ENCODE measurements at places on chromosomes 3 and 15.

- DNase-seq = no peak
These were observed 424 bp downstream of the EAF2 start for GRCh38 chr3:121835465-121835801.

GRCh38 chr15:79408041-79408440, 24.1 kb upstream of the MINAR1 start:
- DNase-seq = no peak

- DNase-seq = no peak
These were observed 41.4 kb upstream of the VPS8 start for GRCh38 chr3:184770541-184770940.

GRCh38 chr15:33926260-33926659, 42.0 kb upstream of the CHRM5 start:
- no peak for DNase-seq

DNA sequence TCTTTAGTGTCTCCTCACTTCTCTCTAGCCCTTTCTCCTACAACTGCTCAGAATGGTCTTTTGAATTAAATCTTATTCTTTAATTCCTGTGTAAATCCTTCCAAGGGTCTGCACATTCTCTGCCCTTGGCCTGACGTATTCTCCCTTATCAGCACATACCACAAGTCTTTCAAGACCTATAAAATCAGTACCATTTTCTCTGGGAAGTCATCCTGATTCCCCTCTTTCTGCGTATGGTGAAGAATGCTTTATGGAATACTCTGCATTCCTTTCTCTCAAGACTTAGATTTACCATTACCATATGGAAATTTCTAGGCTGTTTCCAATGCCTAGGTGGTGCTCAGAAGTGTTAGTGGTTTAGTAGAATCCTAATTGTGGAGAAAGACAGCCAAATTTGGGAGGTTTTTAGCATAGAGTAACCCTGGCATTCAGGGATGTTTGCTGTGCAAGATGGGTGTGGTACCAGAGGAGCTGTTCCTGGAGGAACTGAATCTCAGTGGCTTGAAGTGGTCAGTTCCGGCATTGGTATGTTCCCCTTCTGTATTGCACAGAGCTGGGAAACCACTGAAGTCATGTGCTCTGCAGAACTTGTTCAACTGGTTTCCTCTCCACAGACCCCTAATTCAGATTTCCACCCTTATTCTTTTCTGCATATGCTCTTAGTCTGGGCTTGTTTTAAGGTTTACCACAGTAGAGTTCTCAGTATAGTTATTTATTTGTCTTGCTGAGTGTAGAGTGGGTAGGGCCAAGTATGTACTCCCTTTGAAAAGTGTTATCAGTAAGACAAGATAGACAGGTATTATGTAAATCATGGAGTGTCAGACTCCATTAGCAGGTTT, 24.5 kb downstream of the IQGAP1 start:
- DNase-seq = peak; percentile 81

DNA sequence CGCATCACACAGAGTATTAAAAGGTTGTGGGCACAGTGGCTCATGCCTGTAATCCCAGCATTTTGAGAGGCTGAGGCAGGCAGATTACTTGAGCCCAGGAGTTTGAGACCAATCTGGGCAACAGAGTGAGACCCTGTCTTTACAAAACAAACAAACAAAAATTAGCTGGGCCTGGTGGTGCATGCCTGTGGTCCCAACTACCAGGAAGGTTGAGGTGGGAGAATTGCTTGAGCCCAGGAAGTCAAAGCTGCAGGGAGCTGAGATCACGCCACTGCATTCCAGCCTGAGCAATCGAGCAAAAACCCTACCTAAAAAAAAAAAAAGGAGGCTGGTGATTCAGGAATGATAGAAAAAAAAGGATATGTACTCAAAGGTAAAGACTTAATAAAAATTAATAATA, 28.2 kb upstream of the ST6GAL1 start:
- DNase-seq = no peak

DNA sequence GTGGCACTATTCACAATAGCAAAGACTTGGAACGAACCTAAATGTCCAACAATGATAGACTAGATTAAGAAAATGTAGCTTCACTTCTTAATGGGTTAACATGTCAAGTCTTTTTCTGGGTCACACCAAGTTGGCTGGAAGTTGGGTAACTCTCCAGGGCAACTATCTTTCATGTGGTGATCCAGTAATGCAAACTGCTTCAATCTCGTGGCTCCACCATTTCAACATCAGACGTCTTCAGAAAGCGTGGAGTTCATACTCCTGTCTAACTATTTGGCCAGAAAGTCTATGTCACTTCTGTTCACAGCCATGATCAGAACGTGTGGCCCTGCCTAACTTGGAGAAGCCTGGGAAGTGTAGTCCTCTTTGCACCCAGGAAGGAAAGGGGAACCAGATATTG, 32.2 kb downstream of the DUT start:
- DNase-seq = no peak

GRCh38 chr15:29938361-29939335, 116.4 kb upstream of the TJP1 start:
- no peak for DNase-seq

- DNase-seq = no peak
These were observed 374.5 kb upstream of the PROK2 start for GRCh38 chr3:72159487-72159886.

GRCh38 chr15:92949604-92950249, 49.6 kb downstream of the CHD2 start:
- DNase-seq = no peak

- no peak for DNase-seq
These were observed 85.9 kb downstream of the CHSY1 start for GRCh38 chr15:101165905-101166471.

DNA sequence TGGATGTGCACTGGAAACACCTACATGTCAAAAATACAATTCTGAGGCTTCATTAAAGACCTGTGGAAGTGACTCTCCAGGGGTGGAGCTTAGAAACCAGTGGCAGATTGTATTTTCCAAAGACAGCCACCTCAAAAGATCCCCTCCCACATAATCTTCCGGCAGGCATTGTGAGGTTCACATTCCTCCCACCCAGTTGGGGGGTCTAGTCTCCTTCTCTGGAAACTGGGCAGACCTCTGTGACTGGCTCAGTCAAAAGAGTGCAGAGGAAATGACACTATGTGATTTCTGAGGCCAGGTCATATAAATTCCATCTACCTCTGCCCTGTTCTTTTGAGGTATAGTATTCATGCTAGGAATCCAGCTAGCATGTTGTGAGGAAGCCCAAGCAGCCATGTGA, 1.9 kb upstream of the CFAP92 start:
- no peak for DNase-seq

GRCh38 chr3:48609088-48610005, at the start of gene UQCRC1:
UQCRC1 (minus strand) TSS chr3:48609646; CDS start chr3:48609620, 26 bp downstream.
- DNase-seq = peak; percentile 97

DNA sequence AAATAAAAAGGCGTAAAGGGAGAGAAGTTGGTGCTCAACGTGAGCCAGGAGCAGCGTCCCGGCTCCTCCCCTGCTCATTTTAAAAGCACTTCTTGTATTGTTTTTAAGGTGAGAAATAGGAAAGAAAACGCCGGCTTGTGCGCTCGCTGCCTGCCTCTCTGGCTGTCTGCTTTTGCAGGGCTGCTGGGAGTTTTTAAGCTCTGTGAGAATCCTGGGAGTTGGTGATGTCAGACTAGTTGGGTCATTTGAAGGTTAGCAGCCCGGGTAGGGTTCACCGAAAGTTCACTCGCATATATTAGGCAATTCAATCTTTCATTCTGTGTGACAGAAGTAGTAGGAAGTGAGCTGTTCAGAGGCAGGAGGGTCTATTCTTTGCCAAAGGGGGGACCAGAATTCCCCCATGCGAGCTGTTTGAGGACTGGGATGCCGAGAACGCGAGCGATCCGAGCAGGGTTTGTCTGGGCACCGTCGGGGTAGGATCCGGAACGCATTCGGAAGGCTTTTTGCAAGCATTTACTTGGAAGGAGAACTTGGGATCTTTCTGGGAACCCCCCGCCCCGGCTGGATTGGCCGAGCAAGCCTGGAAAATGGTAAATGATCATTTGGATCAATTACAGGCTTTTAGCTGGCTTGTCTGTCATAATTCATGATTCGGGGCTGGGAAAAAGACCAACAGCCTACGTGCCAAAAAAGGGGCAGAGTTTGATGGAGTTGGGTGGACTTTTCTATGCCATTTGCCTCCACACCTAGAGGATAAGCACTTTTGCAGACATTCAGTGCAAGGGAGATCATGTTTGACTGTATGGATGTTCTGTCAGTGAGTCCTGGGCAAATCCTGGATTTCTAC, at the start of gene RARB:
Gene RARB (plus strand): TSS at position 322 of the 847 bp plus-strand sequence. CDS start 469 bp downstream, at position 791.
- no peak for DNase-seq

GRCh38 chr3:56787258-56787775, 14.4 kb downstream of the ARHGEF3 start:
- DNase-seq = no peak

- no peak for DNase-seq
These were observed 508 bp upstream of the ECT2 start for GRCh38 chr3:172750069-172750367.

GRCh38 chr3:55540579-55540978, 53.5 kb upstream of the WNT5A start:
- DNase-seq = no peak

DNA sequence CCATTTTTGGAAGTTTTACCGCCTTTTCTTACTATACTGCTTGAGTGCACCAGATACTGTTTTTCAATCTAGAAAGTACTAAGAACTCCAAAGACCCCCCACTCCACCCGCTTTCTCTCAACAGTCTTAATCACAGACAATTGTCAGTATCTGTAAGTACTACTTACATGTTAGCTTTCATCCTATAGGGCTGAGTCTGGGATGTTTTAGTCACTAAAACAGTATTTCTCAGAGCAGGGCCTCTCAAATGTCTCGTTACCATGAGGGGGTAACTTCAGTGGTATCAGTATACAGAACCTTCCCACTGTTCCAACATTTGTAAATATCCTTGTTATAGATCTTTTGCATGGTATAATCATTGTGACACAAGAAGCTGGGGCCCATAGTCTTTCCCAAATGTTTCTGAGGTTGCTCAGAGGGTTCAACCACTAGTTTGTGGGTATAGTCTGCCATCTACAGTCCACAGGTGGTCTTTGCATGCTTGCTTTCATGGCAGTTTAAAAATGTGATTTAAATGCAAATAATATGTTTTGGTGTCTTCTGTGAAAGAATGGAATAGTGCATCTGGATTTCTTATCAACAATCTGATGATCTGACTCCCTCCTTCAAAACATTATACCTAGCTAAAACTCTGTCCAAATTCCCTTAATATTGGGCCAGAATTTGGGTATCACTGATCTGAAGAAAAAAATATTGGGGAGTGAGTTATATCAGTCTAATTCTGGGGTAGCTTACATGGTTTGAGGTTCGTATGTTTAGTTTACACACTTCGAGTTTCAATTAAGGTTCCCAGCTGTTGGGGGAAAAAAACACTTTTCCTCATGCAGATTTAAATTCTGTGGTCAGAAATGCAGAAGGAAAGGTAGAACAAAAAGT, 18.0 kb upstream of the DNAJC13 start:
- peak; percentile 72 for DNase-seq

DNA sequence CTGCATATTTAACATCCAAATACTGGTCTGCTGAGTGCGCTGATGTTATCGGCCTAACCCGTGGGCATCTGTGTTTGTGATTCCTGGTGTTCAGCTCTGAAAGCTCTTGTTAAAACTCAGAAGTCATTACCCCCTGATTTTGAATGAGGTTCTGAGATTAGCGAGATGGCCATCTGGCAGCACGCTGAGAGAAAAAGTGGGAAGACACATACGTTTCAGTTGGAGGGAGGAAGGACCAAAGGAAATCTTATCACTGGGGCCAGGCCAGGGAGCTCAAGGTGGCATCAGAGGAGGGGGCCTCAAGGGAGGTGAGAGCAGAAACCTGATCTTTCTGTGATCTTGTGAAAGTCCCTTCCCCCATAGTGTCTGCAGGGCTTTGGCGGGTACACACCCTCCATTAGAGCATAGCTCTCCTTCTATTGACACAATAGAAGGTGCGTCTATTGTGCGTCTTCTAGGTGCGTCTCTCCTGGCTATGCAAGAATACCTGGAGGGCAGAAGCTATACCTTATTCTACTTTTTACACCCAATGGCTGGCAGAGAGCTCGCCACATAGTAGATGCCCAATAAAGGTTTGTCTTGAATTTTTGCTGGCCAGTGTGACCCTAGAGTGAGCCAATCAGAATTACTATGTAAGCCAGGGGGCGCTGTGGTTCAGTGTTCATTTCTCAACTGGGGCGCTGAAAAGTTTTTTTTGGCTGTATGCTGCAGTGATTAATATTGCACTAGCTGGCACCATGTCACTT, 182.4 kb downstream of the SHQ1 start:
- peak; percentile 32 for DNase-seq

DNA sequence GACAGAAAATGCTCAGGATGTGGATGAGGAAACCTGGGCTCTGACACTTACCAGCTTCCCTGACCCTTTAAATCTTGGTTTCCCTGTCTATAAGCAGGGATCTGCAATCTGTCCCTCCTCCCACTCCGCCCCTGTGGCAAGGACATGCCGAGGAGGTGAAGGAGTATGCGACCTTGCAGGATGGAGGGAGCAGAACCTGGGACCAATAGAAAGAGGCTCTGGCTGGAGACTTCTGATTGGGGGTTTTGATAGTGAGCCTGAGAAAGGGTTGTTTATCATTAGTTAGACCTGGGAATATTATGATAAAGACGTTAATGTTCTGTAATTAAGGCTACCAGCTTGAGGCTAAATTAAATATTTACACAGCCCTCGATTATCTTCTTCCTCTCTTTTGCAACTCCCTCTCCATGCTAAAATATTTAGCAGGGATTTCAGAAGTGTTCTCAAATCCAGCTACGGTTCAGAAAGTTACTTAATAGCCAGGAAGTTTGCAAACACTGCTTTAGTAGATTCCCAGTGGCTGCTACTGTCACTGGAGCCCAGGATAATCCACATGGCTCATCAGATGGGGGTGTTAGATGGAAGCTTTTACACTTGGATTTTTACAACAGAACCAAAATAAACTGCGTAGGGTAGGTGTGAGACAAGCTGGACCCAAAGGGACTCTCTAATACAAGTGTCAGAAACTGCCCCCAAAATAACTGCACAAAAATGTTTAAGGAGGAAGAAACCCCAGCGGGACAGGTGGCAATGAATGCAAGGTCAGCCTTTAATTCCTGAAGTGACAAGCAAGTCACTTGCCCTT, 9.2 kb upstream of the PAQR5 start:
- no peak for DNase-seq

DNA sequence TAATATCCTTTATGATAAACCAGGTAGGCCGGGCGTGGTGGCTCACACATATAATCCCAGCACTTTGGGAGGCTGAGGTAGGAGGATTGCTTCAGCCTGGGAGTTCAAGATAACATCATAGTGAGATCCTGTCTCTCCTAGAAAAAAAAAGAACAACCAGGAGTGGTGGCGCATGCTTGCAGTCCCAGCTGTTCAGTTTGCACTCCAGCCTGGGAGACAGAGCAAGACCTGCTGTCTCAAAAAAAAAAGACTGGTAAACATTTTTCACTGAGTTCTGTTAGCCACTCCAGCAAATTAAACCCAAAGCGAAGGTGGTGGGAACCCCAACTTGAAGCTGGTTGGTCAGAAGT, 9.6 kb upstream of the IRAK2 start:
- DNase-seq = no peak

DNA sequence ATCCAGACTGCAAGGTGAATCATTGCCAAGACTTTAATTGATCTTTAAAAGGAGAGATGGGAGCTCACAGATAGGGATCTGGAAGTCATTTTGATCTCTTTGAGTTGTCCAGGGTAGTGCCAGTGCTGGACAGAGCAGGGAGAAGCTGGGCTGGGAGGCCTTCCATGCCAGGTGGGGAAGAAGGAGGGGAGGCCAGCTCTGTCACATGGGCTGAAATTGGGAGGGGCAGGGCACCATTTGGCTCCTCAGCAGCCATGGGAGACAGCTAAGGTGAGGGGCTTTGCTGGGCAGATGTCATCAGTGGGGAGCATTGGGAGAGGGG, 23.4 kb downstream of the SMAD6 start:
- no peak for DNase-seq
